ENCODE measurements at places on chromosomes 5 and 9.

- DNase-seq, result no peak
Measured at GRCh38 chr9:75147638-75148037, 59.3 kb downstream of the OSTF1 start.

- no peak for DNase-seq
Measured at GRCh38 chr5:112732131-112732530, 5.6 kb upstream of the APC start.

DNA sequence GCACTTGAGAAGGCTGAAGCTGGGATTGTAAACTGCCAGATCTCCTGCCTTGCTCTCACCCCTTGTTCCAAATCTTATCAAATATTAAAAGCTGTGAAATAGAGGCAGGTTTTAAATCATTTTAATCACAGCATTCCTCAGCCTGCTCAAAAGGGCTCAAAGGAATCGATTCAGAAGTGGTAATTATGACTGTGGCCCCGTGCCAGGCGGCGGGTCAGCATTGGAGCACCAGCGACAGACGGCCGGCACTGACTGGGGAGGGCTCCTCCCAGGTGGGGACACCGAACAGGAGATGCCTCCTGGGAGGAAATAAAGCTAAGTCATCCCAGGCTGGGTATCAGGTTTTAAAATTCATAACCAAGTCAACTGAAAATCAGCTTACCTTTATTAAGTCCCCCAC is 66.7 kb downstream of the KCNIP1 start:
- DNase-seq, result no peak

DNA sequence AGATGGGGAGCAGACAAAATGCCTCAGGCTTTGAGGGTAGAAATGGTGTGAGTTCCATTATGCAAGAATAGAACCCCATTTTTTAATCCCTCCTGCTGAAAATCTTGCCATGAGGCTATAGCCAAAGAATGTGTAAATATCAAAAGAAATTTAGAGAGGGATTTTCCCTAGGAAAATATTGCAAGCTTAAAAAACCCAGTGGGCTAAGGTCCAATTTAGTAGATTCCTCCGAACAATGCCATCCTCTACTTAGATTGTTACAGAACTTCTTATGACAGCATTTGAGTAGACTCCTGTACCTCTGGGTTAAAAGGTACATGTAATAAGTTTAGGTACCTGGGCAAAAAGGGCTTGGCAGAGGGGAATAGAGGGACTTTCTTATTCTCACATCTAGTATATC is 138.4 kb downstream of the GHR start:
- no peak for DNase-seq

- no peak for DNase-seq
Measured at GRCh38 chr9:77883846-77884771, 147.5 kb downstream of the GNAQ start.

GRCh38 chr9:123390337-123391135 is 34.5 kb downstream of the CRB2 start:
- no peak for DNase-seq

DNA sequence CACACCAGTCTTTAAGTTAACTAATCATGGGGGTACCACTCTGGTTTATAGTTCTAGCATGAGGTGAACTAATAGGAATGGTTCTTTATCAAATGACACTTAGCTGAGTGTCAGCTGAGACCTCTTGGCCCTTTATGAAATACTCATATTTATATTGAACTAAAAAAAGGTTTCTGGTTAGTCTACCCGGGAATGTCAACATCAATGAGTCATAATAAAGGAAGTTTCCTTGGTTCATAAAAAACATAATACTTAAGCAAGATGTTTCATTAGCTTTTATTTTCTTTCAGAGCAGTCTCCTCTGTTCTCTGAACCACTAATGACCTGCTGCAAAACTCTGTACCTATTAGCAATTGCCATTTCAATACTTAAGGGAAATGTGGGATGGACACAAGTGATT is 13.7 kb downstream of the DAB2 start:
- no peak for DNase-seq

GRCh38 chr9:92098638-92099037 is 16.6 kb downstream of the SPTLC1 start:
- no peak for DNase-seq

GRCh38 chr9:89366711-89367110 is 48.4 kb downstream of the SECISBP2 start:
- no peak for DNase-seq

DNA sequence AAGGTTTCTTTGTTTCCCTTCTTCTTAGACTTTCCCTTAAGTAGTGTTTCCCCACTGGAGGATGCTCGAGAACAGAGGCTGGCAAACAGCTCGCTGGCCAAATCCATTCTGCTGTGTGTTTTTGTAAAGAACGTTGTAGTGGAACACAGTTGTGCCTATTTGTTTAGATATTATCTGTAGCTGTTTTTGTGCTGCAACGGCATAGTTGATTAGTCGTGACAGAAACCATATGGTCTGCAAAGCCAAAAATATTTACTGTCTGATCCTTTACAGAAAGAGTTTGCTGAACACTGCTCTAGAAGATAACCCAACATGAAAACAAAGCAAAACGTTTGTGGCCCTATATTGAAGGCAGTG is 47.0 kb upstream of the EGFLAM start:
- DNase-seq, result no peak

- DNase-seq, result no peak
Measured at GRCh38 chr5:84693256-84693655, 308.6 kb upstream of the EDIL3 start.

GRCh38 chr5:78747705-78748359 is 99.3 kb upstream of the LHFPL2 start:
- no peak for DNase-seq

DNA sequence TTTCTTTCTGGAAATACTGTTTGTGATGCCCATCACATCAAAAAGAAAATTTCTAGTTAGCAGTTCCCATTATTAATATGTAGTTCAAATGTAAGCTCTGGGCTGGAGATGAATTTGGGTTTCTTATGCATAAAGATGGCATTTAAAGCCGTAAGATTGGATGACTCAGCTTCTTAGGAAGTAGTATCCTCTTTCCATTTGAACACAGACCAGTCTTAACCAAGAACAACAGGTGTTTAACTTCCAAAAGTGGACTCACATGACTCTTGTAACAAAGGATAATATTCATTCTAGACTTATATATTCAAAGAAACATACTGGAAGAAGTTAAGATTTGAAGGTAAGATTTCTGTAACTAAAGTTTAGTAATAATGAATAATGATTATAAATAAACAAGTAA is 330.5 kb downstream of the TLR4 start:
- DNase-seq, result no peak

DNA sequence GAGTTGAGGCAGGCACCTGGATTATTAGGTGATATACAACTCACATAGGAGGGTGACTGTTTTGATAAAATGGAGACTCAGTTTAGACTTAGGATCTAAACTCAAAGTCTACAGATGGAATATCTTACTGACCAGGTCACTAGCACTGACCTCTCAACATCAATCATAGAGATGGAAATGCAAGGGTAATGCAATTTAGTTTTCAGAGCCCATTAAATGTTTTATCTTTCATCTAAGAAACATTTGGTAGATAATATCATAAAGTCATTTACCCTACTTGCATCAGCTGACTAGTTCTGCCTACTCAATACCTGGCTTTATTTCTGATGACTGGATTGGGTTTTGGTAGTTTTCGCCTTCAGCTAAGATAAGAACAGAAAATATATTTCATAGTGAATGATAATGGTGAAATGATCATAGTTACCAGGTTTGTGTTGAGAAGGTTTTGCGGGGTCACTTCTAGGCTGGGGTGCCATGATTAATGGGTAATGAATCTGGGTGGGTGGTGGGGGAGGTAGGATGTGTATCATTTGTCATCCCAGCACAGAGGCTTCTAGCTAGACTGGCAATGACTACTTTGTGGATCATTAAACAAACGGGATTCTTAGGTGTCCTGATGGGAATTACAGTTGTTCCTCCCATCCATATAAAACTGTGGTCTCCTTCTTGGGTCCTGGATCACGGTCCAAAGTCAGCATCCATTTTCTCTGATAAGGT is 173.4 kb downstream of the PPP2R2B start:
- DNase-seq, result no peak

DNA sequence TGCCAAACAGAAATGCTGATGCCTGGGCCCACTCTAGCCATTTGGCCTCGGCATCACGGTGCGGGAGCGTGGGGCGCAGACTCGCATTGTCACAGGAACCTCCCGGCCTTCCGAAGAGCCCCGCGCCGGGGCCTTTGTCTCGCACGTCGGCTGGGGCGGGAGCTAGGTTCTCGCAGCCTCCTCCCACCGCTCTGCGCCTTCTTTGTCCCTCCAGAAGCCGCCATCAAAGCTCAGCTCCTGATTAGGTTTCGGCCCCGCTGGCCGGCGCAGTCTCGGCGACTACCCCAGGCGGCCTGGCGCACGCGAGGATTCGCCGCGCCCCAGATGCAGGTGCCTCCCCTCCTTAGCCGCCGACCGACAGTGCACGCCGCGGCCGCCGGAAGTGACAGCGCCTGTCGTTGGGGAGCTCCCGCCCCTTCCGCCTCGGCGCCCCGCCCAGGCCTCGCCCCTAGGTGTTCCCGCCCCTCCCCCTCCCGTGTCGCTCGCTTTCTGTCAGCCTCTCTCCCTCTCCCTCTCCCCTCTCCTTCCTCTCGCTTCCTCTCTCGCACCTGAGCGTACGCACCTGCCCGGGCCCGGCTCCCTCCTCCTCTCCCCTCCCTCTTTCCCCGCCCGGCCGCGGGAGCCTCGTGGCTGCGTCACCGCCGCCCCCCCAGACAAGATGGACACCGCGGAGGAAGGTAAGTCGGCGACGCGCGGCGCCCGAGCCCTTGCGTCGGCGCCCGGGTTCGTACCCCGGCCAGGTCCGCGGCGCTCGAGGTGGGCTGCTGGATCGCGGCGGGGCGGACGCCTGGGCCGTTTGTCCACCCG is at the start of gene MARCHF6:
Gene MARCHF6, plus strand, starts transcription at position 455 of the 807 bp plus-strand sequence. Its CDS starts 204 bp downstream, at position 659.
- DNase-seq, result peak; percentile 93

DNA sequence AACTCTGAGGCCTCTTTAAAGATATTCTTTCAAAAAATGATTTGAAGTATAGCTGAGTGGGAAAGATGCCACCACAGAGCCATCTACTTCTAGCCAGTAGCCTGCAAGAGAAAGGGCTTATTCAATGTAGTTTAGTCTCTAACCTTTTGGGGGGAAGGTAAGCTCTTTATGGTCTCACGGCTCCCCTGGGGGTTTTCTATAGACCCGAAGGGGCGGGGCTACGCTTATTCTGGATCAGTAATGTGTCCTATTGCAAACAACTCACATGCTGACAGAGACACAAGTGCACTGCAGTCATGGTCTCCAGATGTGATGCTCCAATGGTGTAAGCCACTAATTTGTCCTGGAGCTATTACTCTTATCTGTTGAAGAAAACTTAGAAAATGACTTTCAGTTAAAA is 53.4 kb upstream of the RPS23 start:
- no peak for DNase-seq

- DNase-seq, result no peak
Measured at GRCh38 chr9:114504341-114505186, 709 bp downstream of the WHRN start.

- no peak for DNase-seq
Measured at GRCh38 chr9:135076143-135076875, 11.2 kb upstream of the OLFM1 start.

DNA sequence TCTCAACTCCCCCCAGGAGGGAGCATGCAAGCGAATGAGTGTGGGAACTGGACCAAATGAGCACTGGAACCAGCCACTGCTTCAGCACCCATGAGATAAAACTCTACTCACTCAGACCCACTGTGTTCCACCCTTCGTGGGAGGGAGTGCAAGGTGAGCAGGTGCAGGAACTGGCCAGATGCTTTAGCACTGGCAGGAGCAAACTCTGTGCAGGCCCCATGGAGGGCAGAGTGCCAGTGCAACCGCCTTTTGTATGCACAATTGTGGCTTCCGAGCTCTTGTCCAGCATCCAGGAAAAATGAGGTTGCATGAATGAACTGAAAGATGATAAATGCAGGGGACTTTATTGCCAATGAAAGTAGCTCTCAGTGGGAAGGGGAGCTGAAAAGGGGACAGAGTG is 67.4 kb upstream of the CCDC112 start:
- DNase-seq, result no peak

DNA sequence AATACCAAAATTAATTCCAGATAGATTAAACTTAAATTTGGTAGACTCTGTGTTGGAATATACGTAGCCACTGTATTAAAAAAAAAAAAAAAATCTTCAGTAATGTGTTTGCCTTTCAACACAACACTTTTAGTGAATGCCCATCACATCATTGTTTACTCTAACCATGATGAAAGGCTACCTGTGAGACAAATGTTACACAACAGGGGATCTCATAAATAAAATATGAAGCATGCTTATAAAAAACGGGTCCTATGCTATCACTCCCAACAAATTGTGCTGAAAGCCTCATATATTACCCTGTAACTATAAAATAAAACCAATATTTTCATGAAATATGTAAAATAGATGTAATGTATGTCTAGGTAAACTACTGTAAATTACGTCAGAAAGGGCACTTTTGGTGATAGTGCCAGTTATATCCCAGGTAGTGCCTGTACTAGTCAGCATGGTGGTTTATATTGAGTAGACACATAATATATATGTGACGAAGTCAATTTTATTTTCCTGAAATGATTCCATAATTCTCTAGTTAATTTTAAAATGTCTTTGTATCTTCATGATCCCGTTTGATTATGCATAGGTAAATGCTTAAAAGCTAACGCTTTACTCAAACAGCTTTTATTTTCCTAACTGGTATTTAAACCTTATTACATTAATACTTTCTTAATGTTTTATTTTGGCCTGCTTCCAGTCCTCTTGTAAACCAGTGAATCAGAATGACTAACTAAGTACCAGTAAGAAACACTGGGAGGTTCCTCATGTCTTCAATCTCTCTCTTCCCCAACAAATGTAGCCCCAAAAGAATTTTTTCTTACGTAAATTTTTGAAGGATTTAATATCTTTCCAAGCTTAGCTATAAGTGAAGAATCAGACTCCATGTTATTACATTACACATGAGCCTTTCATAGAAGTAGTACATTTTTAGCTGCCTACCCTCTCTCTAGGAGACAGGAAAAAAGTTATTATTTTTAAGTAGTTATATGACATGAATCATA is 420.3 kb downstream of the GABRG2 start:
- DNase-seq, result no peak

GRCh38 chr9:86945728-86946200 is 1.5 kb downstream of the GAS1 start:
- no peak for DNase-seq

- no peak for DNase-seq
Measured at GRCh38 chr9:135519179-135519971, 1.9 kb upstream of the LCN1 start.

GRCh38 chr9:79224672-79225433 is 346.9 kb upstream of the TLE4 start:
- no peak for DNase-seq

Measured in stimulated activated CD4-positive, alpha-beta T cell treated with anti-CD3 and anti-CD28 coated beads, Interleukin-1b, Interleukin-23, amount 100 ng/mL, for 1 hour (primary cell).